ENCODE measurements at places on chromosomes 13 and 19.

- DNase-seq: no peak
Observed at GRCh38 chr13:102582256-102582655, 14.5 kb upstream of the TPP2 start.

DNA sequence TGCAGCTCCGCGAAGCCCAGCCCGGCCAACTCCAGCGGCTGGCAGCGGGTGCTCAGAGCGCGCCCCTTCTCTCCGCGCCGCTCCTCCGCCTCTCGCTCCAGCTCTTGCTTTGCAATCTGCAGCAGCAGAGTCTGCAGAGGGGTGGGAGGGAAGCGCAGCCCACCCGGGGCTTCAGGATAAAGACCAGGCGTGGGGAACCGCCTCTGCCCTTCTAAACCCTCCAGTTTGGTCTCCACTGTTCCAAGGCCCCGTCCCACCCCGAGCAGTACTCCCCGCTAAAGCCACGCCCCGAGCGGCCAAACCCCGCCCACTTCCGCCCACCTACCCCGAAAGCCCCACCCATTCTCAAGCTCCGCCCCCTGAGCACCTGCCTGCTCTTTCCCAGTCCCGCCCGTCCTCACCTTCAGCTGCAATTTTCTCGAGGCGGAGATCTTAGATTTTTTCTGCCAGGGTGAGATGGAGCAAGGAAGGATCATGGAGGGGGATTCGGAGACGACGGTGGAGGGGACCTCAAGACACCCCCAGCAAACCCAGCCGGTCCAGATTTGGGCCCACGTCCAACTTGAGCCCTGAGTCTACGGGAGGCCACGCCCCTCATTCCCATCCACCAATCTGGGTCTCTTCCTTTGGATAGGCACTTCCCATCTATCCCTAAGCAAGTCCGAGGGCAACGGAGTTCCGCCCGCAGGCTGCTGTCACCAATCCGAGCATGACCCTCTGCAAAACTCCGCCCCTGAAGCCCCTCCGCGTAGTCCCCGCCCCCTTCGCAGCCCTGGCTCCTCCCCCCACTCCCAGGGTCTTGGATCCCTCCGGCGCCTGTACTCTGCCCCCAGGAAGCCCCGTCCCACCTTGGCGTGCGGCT lies 1.1 kb downstream of the TNNI3 start:
- DNase-seq: no peak

DNA sequence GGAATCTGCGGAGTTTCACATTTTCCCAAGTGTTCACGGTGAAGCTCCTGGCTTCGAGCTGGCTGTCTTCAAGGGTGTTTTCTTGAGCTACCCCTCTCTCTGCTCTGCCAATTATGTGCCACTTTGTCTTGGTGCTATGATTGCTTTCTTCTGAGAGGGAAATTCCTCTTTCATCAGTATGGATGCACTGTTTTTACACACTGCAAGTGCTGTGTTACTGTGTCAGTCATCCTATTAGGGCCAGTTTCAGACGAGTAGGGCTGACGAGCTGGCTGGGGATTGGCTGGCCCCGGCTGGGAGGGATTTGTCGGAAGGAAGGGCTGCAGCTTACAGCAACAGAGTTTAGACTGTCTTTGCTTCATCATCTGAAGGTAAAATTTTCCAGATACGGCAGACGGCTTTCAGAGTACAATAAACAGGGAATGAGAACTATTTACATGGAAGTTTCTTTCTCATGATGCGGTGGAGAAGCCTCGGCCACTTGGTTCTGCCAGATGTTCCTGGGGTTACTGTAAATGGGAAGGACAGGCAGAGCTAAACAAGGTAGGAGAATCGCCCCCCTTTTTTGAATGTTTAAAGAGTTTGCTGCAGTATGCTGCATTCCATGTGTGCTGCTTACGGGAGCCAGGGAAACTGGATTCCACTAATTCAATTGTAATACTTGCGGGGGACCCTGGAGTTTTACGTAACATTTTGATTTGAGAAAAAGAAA lies at the start of gene MBNL2:
Gene MBNL2, plus strand, starts transcription at position 345 of the 712 bp plus-strand sequence. CDS start 53,903 bp downstream, outside the sequence.
- DNase-seq: peak; percentile 97

DNA sequence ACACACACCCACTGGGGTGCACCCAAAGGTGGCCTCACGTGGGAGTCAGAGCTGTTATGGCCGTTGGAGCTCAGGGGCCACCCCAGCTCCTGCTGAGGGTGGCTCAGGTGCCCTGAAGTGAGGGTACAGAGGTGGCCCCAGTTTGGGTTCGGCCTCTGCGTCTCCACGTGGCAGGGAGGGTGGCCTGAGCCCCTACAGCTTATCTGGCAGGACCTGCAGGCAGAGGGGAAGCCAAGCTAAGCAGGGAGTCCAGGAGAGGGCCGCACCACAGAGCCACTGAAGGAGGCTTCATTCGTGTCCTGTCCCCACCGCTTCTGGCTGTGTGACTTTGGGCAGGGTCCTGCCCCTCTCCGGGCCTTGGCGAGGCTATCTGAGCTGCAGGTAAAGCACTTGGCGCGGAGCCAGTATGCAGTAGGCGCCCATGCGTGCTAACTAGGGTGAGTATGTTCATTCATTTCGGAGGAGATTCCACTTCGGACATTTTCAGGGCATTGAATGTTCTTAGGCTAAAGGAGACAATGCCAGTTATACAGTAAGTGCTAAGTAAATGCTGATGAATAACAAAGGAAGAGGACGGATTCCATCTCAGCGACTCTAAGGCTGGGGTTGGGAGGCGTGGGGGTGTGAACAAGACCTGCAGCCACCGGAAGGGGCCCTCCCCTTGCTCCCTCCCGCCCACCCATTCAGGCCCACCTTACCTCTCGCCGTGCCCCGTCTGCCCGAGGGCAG lies 4.9 kb downstream of the REX1BD start:
- DNase-seq: no peak

DNA sequence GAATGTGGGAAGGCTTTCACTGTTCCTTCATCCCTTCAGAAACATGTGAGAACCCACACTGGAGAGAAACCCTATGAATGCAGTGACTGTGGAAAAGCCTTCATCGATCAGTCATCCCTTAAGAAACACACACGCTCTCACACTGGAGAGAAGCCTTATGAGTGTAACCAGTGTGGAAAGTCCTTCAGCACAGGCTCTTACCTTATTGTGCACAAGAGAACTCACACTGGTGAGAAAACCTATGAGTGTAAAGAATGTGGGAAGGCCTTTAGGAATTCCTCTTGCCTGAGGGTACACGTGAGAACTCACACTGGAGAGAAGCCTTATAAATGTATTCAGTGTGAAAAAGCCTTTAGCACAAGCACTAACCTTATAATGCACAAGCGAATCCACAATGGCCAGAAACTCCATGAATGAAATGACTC lies 18.6 kb downstream of the ZNF177 start:
- DNase-seq: no peak

DNA sequence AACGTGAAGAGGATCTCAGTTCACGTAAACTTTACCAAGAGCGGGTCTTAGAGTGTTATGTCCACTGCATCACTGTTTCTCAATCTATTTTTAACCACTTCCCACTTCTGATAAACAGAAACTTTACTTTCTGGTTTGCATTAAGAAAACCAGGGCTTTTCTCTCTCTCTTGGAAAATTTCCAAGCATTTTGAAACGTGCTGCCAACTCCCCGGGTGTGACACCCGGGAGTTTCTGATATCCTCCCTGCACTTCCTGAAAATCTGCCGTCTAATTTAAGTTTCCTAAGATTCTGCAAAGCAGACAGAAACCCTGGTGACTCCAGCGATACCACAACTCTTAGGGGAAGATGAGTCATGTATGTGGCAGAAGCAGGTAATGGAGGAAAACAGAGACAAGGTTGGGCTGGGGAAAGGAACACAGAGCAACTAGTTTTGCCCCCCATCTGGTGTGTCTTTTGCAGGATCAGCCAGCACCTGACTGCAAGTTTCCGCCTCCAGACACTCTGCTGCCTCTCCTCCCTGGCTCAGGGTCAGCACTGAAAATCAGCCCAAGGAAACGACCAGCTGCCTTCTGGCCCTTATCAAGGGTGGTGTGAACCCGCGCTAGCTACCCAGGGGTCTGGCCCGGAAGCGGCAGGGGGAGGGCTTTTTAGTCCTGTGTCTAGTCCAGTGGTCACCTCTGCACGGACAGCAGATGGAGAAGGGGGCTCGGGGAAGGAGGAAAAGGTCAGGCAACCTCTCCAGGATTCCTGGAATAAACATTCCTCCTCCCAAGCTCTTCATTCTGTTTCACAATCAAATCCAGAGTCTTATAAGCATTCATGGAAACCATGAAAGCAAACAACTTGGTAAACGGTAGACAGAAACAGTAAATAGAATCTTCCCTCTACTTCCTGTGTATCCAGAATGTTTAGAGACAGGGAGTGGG lies 11.3 kb upstream of the FFAR2 start:
- no peak for DNase-seq

- DNase-seq: no peak
Observed at GRCh38 chr13:49278211-49278610, 30.5 kb downstream of the CDADC1 start.

DNA sequence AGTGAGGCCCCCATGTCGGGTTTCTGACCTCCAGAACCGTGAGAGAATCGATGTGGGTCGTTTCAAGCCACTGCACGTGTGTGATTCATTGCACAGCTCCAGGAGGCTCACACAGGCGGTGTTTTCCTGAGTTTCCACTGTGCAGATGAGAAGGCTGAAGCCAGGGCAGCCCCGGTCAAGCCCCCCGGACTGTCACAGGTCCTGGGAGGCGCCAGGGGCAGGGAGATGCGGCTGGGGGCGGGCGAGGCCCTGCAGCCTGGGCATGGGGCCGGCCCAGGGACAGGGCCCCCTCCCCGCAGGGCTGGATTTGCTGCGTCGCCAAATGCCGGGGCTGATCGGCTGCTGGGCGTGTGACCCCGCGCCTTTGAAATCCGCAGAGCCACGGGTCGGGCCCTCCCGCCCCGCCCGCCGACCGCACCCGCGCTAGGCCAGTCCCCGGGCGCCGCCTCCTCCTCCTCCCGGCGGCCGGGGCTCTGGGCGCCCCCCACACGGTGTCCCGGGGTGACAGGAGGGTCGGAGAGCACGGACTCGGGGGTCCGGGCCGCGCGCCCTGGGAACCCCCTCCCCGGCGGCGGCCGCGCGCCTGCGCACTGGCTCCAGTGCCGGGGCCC lies 9.9 kb upstream of the MKNK2 start:
- DNase-seq: peak; percentile 72

DNA sequence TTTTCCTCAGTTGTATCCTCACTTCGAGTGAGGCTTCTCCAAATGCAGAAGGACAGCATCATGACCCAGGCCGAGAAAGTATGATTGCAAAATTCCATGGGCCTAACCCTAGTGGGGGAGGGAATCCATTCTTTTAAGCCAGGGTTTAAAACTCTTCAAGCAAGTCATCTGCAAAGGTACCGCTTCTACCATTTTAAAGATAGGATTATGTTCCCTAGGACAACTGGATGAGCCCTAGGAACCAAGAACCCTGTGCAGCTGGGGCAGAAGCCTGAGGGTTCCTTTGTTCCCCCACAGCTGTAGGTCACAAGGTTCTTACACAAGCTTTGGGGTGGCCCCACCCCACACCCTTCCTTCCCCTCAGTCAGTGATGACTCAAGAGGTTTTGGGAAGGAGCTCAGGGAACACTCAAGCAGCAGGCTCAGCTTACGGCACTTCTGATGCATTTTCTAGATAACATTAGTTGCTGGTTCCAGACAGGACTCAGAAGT lies 13.5 kb downstream of the ARL11 start:
- no peak for DNase-seq

Measured in nucleus accumbens (tissue), 56 donors.